ENCODE measurements at places on chromosomes 5 and 9. TPM values are rescaled to one million over a fixed set of nuclear protein-coding genes. Genes with fewer than 3 reads are reported as not detected.

CD274 gene
- total RNA-seq: 3.9 TPM

C8G gene
- 2.6 TPM for total RNA-seq

TMEM245 gene
- total RNA-seq: 85.7 TPM

LAMC3 gene
- 1.3 TPM for total RNA-seq

LHX3 gene
- total RNA-seq: not detected

CRHBP gene
- 16.4 TPM for total RNA-seq

NRARP gene
- 0.51 TPM for total RNA-seq

GLRA1 gene
- not detected for total RNA-seq

IDNK gene
- 9.7 TPM for total RNA-seq

FBXL7 gene
- total RNA-seq: 16.7 TPM

CSF2 gene
- total RNA-seq: not detected

ENTREP1 gene
- 12.6 TPM for total RNA-seq

IFNA17 gene
- total RNA-seq: not detected

FOXD4L3 gene
- total RNA-seq: not detected

BHMT2 gene
- 57.2 TPM for total RNA-seq

ST8SIA4 gene
- total RNA-seq: 20.1 TPM

GABRB2 gene
- 22.4 TPM for total RNA-seq

HACD4 gene
- 7.7 TPM for total RNA-seq

CDKN2B gene
- total RNA-seq: 29.8 TPM

CSF1R gene
- 152 TPM for total RNA-seq

OR1Q1 gene
- not detected for total RNA-seq

SLC6A7 gene
- 0.17 TPM for total RNA-seq

BTF3 gene
- 545 TPM for total RNA-seq

SPINK1 gene
- not detected for total RNA-seq

IFNB1 gene
- not detected for total RNA-seq

DRD1 gene
- not detected for total RNA-seq

FOXD4 gene
- total RNA-seq: not detected

QSOX2 gene
- 5.3 TPM for total RNA-seq

WASHC1 gene
- 3.7 TPM for total RNA-seq

IGIP gene
- total RNA-seq: 26.6 TPM

TLE4 gene
- 23.3 TPM for total RNA-seq

CCDC192 gene
- total RNA-seq: not detected

EMB gene
- total RNA-seq: 58.5 TPM

SLC26A2 gene
- total RNA-seq: 16.6 TPM

SDHA gene
- 71.4 TPM for total RNA-seq

PCDHB7 gene
- 0.49 TPM for total RNA-seq

DBH gene
- not detected for total RNA-seq

PCDHGA2 gene
- total RNA-seq: 2.5 TPM

ANXA2R gene
- total RNA-seq: 3.7 TPM

HIGD2A gene
- 130 TPM for total RNA-seq

PCDHGB4 gene
- 3.3 TPM for total RNA-seq

MARCHF6 gene
- total RNA-seq: 107 TPM

KIF12 gene
- total RNA-seq: not detected

ACTBL2 gene
- total RNA-seq: not detected

NUTM2G gene
- total RNA-seq: not detected

CCL27 gene
- not detected for total RNA-seq

ABO gene
- total RNA-seq: 1.3 TPM

PCDHB16 gene
- 2.2 TPM for total RNA-seq

MAML1 gene
- total RNA-seq: 22.4 TPM

PFN3 gene
- total RNA-seq: not detected

GFPT2 gene
- total RNA-seq: 46.0 TPM

C1QTNF2 gene
- total RNA-seq: 0.68 TPM

GPX8 gene
- total RNA-seq: 5.7 TPM

POLK gene
- 34.5 TPM for total RNA-seq

PAEP gene
- not detected for total RNA-seq
